ENCODE measurements at places on chromosomes 6 and 20.

GRCh38 chr20:62318400-62319345, 15.9 kb downstream of the ADRM1 start:
- DNase-seq, result no peak

DNA sequence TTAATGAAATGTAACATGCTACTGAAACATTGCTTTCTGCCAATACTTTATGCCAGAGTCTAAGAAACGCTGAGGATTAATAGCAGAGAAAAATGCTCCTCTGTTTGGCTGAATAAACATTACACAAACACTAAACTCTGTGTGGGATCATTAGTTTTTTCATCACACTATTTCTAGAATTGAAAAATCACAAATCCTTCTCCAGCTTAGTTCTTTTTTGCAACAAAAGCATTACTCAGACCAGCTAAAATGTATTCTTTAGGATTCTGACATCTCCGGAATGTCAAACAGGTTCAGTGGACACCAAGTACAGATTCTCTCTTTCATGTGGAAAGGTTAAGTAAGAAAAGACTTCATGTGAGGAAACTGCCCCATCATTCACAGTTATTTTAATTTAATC, 226.9 kb downstream of the SIM1 start:
- no peak for DNase-seq

- no peak for DNase-seq
Observed at GRCh38 chr6:48834706-48835105, 628.3 kb downstream of the MMUT start.

GRCh38 chr6:36224918-36225461, 28.4 kb downstream of the BRPF3 start:
- DNase-seq, result no peak

- DNase-seq, result peak; percentile 47
Observed at GRCh38 chr20:5222919-5223634, 93.7 kb downstream of the PROKR2 start.

DNA sequence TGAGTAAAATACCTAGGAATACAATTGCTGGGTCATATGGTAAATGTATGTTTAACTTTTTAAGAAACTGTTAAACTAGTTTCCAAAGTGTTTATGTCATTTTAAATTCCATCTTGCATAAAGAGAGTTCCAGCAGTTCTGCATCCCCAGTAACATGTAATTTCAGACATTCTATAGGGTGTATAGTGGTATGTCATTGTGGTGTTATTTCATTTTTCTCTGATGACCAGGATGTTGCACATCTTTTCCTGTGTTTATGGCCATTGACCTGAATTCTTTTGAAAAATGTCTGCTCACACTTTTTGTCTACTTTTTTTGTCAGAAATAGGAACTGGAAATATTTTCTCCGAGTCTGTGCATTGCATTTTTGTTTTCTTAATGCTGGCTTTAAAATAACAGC, 128.9 kb downstream of the TMEM200A start:
- DNase-seq, result no peak

DNA sequence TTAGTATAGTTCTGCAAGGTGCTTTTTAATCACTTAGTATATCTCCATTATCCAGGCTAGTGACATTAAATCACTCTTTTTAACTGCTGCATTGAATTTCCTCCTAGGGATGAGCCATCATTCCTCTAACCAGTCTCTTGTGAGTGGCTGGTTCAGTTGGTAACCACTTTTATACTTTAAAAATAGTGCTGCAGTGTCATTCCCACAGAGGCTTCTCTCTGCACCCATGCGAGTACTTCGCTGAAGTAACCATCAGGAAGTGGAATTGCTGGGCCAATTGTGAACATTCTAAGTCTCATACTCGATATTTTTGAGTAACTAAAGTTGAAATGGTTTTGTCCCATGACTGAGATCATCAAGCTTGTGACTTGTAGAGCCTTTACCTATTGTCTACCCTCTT, 2.1 kb downstream of the BTN3A2 start:
- DNase-seq, result no peak

DNA sequence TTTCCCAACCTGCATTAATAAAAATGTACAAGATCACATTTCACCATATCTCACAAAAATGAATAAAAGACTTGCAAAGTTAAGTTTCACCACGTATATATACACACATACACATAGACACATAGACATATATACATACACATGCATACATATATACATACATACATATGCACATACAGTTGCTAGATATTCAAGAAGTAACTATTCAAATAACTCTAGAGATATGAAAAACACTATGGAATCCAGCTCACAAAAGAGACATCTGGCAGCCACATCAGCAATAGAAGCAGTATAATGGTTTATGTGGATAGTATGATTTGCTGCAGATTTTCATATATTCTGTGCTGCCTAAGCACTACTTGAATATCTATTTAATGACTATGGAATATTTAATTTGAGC, 28.1 kb downstream of the PAK5 start:
- DNase-seq, result no peak

DNA sequence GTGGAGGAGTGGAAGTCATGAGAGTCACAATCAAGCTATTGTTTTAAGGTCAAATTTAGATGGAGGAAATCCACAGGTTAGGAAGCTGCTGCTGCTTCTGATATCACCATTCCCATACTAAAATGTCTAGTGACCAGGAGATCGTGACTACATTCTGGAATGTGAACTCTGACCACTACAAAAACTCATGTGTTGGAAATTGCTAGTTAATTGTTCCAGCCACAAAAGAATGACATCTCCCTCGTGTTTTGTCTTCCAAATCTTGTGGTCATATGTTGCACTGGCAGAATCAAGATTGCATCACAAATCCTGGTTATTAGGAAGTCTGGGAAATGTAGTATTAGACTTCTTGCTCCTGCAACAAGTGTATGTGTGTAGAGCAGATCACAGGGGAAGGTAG, 441.9 kb downstream of the CD109 start:
- no peak for DNase-seq

GRCh38 chr6:7052443-7053011, 55.2 kb upstream of the RREB1 start:
- no peak for DNase-seq

DNA sequence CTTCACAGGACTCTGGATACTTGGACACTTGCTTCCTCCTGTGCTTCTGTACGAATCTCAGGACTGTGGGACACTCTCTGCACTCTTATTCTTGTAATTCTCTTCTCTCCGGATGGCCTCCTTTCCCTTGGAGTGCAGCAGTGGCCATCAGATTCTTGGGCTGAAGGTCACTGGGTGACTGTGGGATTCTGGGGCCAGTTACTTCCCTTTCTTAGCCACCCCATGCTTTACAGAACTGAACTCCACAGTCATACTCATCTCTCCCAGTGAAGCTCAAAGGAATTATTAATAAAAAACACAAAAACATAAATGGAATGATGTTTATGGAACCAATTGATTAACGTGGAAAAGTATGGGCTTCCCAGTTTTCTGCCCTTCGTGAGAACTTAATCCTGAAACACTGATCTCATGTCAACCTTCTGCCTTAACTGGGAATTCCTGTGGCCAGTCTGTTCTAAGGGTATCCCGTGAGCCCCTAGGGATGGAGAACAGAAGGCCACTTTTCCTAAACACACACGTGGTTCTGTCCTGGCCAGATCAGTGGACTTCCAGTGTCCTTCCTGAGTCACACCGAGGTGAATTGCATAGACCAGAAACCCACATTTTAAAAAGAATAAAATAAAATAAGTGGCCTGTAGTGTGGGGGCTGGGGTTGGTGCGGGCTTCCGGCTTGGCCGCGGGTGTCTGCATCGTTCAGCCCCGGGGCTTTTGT, 23.6 kb upstream of the HLA-E start:
- DNase-seq, result no peak

GRCh38 chr20:25629816-25630499, 6.1 kb upstream of the NANP start:
- DNase-seq, result no peak

GRCh38 chr6:30735668-30736314, 6.7 kb downstream of the FLOT1 start:
- DNase-seq, result no peak

DNA sequence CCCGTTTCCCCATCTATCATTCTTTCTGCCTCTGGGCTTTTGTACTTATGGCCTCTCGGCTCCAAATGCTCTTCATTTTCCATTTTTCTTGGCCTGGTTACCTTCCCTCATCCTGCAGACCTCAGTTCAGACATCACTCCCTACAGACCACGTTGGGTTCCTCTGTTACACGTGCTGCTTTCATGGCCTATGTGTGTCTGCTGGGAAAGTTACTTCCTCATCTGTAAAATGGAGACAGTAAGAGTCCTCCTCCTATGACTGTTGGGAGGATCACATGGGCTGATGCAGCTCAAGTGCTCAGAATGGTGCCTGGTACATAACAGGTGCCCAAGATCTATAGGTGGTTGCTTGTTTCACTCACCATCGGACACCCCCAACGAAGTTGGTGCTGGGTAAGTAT, 13.5 kb downstream of the KCNK17 start:
- no peak for DNase-seq

- DNase-seq, result no peak
Observed at GRCh38 chr6:113401231-113401630, 455.9 kb upstream of the MARCKS start.

DNA sequence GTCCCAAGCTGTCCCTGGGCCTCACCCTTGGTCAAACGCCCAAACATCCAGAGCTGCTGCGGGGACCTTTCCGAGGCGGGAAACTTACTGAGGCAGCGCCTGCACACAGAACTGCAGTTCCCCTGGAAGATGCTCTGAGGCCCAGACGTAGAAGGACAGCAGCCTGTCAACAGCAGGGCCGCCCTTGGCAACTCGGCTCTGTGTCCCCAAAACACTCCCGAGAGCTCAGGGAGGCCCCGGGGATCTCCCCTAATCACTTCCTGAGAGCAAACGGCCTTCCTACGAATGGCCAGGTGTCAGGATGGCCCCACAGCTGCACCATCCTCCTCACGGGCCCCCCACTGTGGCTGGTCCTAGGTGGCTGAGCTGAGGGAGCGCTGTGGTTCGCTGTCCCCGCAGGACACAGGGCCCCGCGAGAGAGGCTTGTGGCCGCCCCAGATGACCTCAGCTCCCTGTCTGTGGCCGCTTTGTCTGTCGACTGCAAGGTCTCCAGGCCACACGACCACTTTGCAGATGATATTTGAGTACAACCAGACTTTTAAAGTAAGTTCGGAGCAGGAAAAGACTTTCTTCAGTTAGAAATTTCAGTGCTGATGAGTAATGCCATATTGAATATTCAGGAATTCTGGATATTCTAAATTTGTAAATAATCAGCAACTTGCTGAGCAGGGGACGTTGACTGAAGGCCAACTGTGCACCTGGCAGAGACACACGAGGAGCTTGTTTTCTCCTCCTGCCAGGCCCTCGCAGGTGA, 46.0 kb downstream of the DLL1 start:
- DNase-seq, result no peak

DNA sequence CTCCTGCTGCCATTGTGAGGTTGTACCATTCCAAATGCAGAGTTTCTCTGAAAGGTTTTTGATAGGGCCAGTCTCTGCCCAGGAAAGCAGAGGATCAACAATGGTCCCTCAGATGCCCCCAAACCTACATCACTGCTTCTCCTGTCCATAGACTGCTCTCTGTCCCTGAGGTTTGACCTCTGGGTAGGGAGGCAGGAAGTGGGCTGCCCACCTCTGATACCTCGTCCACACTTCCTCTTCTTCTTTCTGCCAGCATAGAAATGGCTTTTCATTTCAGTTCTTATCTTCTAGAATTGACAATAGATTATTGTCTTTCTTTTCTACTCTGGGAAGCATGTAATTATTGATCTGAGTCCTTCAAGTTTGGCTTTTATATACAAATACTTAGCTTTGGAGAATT, 170.6 kb downstream of the TRMT11 start:
- DNase-seq, result no peak

- no peak for DNase-seq
Observed at GRCh38 chr6:126650931-126651330, 311.0 kb downstream of the CENPW start.

DNA sequence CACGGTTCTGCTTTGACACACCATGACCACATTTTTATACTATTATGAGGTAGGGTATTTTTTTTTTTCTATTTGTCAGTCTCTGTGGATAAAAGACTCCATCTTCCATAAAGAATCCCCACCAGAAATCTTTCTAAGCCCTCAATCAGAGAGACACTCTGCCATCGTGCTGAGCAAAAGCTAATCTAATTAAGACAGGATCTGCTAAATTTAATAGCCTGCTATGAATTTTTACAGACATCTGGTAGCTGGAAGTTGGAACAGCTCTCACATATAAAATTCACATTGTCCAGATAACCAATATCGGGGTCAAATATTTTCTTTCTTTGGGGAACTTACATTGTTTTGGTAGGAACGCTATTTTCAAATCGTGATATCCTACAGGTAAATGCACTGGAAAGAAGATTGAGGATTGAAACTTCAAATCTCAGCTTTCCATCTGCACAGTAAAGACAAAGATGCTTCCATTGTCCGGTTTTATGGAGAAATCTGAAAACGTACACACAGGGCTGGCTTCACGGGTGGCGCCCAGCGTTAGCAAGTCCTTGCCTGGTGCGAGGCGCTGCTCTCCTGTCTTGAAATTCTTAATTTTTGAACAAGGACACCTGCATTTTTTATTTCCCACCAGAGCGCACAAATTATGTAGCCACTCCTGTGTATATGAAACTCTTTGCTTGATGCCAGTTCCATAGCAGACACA, 573.8 kb upstream of the NOX3 start:
- no peak for DNase-seq

DNA sequence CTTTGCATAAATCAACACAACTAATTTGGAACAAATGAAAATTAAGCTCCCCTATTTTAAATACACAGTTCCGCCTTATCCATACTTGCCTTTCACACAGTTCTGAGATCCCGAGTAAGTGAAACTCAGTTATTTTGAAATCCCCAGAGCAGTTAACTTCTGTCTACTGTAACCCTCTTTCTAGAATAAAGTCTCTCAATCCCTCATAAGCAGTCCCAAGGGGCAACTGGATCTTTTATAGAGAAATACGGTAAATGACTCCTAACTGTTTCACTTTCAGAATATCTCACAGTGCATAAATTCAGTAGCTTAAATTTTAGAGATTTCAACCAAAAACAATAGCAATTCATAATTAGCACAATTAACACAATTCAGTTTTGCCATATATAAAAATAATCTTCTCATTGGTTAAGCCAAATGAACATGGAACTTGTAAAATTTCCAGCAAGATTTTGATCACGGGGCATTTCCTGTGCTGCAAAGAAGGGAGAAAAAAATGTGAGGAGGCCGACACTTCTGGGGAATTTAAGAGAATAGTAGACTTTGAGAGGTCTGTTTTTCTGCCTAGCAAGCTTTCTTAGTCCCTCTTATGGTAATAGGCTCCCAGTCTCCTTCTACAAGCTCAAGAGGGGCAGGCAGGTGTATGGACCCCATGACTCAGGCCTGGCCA, 78.3 kb downstream of the KIF6 start:
- DNase-seq, result no peak

DNA sequence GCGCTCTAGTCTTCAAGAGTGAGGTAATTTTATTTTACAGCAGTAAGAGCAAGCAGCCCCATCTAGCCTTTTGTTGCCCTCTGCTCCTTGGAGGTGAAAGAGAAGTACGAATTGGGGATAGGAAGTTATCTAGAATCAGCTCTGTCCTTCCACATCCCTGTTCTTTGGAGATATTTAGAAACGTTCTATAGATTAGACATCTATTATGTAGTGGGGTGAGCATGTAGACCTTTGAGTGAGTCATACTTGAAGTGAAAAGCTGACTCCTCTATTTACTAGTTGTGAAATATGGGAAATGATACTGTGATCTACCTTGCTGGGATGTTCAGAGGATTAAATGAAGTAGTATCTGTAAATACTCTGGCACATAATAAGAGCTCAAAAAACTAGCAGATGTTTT, 36.0 kb upstream of the SLC35D3 start:
- no peak for DNase-seq

GRCh38 chr20:7272512-7272911, 505.0 kb downstream of the BMP2 start:
- peak; percentile 36 for DNase-seq

GRCh38 chr6:138520463-138520862, 21.2 kb upstream of the NHSL1 start:
- DNase-seq, result no peak
